ENCODE measurements at places on chromosomes 3 and 15. TPM values are rescaled to one million over a fixed set of nuclear protein-coding genes. Genes with fewer than 3 reads are reported as not detected.
A peak's percentile ranks its signal among the peaks of the same experiment; 100 is the strongest.

The SH3GL3 gene
- not detected for total RNA-seq

DNA sequence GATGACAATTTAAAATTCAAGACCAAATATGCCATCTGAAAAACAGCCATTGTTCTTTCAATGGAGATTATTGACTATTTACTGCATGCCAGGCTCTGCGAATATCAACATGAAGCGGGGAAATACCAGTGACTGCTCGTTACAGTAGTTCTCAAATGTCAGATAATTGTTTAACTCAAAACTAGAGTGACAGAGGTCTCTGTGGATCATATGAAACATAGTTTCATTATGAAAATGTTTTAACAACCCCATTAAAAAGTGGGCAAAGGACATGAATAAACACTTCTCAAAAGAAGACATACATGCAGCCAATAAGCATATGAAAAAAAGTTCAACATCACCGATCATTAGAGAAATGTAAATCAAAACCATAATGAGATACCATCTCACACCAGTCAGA lies 50.0 kb upstream of the GPR149 start:
- DNase-seq, result no peak

- DNase-seq, result no peak
Observed at GRCh38 chr15:39491115-39491885, 89.6 kb upstream of the THBS1 start.

- peak; percentile 12 for DNase-seq
Observed at GRCh38 chr15:43105077-43105736, 631 bp downstream of the UBR1 start.

DNA sequence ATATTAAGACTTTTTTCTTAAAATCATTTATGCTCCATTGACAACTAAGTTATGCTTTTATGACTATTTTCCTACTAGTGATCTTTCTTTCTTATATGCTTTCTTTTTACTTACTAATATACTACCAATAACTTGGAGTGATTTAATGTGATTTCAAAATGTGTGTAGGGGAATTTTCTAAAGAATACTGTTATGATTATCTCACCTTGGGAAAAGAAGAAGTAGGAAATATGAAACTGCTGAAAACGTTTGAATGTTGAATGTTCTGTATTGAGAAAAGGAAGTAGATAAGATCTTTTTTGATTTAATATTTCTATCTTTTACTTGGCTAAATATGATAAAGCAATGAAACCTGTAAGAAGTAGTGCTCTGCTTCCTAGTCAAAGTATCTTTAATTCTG lies 7.8 kb upstream of the CD200R1 start:
- DNase-seq, result no peak

DNA sequence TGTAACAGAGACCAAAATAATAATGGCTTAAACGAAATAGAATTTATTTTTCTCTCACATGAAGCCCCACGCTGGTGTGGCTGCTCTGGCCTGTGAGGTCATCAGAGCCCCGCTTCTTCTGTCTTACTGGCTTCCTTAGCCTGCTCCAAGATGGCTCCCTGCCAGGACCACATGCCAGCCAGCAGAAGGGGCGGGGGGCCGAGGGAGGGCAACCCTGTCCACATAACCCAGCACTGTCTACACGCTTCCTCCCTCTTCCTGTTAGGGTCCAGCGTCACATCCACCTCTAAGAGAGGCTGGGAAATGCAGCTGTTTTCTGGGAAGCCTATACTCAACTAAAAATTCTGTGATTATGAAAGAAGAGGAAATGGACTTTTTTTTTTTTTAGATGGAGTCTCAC lies 107.9 kb upstream of the DLG1 start:
- peak; percentile 81 for DNase-seq

- DNase-seq, result no peak
Observed at GRCh38 chr3:23779841-23780240, 25.9 kb upstream of the UBE2E1 start.

- no peak for DNase-seq
Observed at GRCh38 chr3:72345980-72346379, 502.3 kb downstream of the SHQ1 start.

GRCh38 chr3:185549122-185549521 lies 3.3 kb downstream of the LIPH start:
- DNase-seq, result no peak

The IL17RC gene
- total RNA-seq, result 66.3 TPM

The GPR171 gene
- 8.7 TPM for total RNA-seq

GRCh38 chr15:91227766-91228165 lies 127.7 kb downstream of the SV2B start:
- DNase-seq, result no peak

GRCh38 chr3:98808071-98808470 lies 44.9 kb downstream of the ST3GAL6 start:
- DNase-seq, result no peak

GRCh38 chr3:189233225-189233858 lies 61.6 kb downstream of the TPRG1 start:
- DNase-seq, result peak; percentile 59

The TGM4 gene
- total RNA-seq, result not detected
